ENCODE measurements at places on chromosomes 4 and X.

GRCh38 chr4:56787380-56787779 lies 34.1 kb downstream of the SPINK2 start:
- DNase-seq, result peak; percentile 18

- DNase-seq, result no peak
Observed at GRCh38 chrX:12903646-12904045, 2.8 kb upstream of the TLR8 start.

- peak; percentile 77 for DNase-seq
Observed at GRCh38 chrX:71128915-71129765, 10.7 kb downstream of the MED12 start.

DNA sequence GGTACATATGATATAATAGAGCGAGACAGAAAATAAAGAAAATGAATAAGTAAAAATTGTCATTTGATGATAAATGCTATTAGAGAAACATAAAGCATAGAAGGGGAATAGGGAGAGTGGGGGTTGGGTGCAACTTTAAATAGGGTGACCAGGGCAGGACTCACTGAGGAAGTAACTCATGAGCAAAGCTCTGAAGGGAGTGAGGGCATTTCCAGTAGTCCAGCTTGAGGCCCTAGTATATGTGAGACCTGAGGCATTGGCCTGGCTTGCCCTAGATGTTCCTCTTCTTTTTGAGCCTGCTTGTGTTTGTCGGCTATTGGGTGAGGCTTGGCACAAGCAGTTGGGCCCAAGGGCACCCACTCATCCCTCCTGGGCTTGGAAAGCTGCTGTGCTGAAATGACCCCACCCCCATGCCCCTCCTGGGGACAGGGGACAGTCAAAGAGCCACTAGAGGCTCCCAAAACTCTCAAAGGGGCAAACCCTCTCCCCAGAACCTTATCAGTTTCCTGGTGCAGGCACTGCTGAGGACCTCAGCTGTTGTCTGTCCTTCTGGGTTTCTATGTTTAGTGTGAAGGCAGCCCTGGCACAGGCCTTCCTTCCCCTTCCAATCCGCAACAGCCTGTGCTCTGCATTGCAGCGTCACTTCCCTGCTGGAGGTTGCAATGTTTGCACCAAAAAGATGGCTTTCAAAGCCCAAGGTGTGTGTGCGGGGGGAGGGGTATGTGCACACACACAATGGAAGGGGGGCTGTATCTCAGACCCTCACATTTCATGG lies 40.1 kb downstream of the APLN start:
- no peak for DNase-seq

- DNase-seq, result peak; percentile 66
Observed at GRCh38 chr4:127732623-127733328, 2.6 kb downstream of the SLC25A31 start.

DNA sequence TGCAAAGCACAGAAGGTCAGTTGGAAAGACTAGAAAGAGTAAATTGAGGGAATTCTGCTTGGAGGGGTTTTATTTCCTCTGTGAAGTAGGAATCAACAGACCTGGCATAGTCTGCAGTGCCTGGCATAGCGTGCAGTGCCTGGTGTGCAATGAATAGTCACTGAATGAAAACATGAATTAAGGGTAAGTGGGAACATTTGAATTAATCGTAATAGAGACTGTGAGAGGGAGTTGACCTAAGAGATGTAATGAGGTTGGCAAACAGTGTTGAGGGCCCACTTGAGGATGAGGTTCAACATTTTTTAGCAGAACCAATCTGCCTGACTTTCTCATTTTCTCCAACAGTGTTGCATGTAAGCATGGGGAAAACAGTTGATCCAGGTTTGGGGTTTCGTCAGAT lies 377.2 kb upstream of the FTHL17 start:
- no peak for DNase-seq

DNA sequence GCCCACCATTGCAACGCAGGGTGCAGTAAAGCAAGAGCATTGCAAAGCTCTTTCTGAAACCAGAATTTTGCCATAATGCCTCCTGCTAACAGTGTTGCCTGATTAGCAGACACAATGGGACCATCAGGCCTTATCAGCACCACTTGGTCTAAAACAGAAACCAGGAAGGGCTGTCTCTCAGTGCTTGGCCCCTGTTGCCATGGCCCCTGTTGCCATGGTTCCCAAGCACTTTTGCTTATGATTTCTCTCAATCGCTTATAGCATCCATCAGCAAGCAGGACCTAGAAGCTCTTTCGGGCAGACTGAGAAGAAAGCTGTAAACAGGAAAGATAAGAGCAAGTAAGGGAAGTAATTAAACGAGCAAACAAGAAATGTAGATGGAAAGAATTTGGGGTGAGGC lies 36.8 kb downstream of the RTL5 start:
- DNase-seq, result peak; percentile 85

- DNase-seq, result no peak
Observed at GRCh38 chr4:25110527-25111329, 49.5 kb downstream of the SEPSECS start.

- no peak for DNase-seq
Observed at GRCh38 chrX:150696331-150696730, 3.1 kb downstream of the MTMR1 start.

- DNase-seq, result no peak
Observed at GRCh38 chrX:108033890-108034289, 11.0 kb upstream of the VSIG1 start.

DNA sequence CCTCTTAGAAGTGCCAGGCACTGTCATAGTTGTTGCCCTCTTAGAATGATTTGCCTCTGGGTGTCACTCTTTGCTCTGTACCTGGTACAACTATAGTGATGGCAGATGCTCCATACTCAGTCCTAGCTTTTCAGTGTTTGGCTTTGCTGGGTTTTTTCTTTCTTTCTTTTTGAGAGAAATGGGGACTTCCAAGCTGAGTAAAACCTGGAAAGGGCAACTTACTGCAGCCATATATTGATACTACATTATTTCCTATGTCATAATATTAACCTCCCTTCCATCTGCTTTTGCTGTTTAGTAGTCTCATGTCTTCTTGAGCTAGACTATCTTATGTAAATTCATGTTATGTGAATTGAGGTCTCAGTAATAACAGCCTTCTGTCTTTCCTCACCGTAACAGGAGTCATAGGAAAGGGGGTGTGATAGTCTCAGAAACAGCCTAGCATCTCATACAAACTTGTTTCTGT lies 49.0 kb downstream of the NIPAL1 start:
- no peak for DNase-seq

DNA sequence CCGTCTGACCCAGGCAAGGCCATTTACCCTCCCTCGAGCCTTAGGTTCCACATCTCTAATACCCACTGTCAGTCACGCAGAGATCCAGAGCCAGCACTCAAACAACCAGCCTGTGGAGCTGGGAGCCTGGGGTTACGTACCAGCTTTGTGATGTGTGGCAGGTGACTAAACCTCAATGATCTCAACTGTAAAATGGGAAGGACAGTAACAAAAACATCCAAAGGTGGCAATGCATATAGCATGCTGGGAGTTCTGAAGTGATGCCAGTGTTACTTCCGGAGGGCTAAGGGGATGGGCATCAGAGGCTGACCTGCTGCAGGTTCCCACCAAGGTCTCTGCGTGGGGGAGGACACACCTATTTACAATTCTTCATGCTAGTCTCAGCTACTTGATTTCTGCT lies 6.0 kb downstream of the GRPEL1 start:
- no peak for DNase-seq

GRCh38 chr4:162046135-162046534 lies 117.7 kb downstream of the FSTL5 start:
- DNase-seq, result no peak

GRCh38 chr4:171947400-171947799 lies 134.2 kb downstream of the GALNTL6 start:
- no peak for DNase-seq

GRCh38 chrX:113892401-113892800 lies 691.5 kb upstream of the HTR2C start:
- no peak for DNase-seq

- no peak for DNase-seq
Observed at GRCh38 chrX:7111518-7111917, 36.0 kb upstream of the STS start.

DNA sequence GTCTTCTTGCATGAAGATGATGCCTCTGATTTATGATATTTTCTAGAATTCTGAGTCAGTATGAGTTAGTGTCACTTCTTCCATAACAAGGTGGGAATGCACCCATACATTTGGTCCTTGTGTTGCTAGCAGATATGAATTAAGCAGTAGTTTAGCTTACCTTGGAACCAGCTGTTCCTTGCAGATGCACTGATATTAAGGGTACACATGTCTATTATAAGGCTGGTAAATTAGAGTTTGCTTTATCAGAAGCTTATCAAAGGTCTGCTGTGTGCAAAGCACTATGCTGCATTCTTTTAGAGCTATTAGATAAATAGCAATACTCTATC lies 36.5 kb downstream of the AFF1 start:
- no peak for DNase-seq

GRCh38 chr4:47786958-47787370 lies 50.9 kb downstream of the CORIN start:
- no peak for DNase-seq

DNA sequence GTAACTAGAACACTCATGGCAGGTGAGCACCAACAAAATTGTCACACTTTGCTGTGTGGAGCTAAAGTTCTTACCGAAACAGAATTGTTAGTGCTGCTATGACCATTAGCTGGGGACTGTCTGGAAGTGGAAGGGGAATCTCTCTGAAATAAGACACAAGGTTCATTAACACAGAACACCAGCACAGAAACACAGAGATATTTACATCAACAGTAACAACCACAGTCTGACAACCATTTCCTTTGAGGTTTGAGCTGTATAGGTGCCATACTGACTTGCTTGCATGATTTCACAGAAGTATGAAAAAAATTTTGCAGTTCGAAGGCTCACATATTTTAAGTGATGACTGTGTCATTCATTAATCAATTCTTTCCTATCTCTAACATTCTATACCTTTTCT lies 109.8 kb downstream of the NYX start:
- no peak for DNase-seq

- no peak for DNase-seq
Observed at GRCh38 chr4:20251031-20251795, 492 bp upstream of the SLIT2 start.

DNA sequence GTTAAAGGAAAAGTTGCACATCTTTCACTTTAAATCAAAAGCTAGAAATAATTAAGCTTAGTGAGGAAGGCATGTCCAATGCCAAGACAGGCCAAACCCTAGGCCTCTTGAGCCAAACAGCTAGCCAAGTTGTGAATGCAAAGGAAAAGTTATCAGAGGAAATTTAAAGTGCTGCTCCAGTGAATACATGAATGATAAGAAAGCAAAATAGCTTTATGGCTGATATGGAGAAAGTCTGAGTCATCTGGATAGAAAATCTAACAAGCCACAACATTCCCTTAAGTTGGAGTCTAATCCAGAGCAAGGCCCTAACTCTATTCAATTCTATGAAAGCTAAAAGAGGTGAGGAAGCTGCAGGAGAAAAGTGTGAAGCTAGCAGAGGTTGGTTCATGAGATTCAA lies 23.8 kb downstream of the NPFFR2 start:
- no peak for DNase-seq

- DNase-seq, result no peak
Observed at GRCh38 chrX:88881536-88881935, 134.5 kb downstream of the CPXCR1 start.

GRCh38 chrX:109535578-109535977 lies 1.1 kb upstream of the NXT2 start:
- DNase-seq, result no peak

DNA sequence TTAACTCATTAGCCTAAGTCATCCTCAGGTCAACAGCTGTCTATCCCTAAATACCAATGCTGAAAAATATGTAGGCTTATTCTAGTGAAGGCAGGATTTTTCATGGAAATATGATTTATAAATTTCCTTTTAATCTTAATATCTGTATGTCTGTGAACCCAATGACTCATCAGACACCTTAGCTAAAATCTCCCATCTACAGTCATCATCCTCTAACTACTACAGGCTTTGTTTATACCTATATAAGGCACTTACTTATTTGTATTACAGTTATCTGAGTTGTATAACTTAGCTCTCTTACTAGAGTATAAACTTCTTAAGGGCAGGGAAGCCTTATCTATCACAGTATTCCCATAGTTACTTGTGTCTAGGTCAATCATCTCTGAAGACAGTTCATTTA lies 24.2 kb downstream of the AMMECR1 start:
- no peak for DNase-seq

- peak; percentile 63 for DNase-seq
Observed at GRCh38 chr4:164866817-164867490, 10.0 kb upstream of the APELA start.

- no peak for DNase-seq
Observed at GRCh38 chr4:133190098-133190497, 41.0 kb downstream of the PCDH10 start.

- no peak for DNase-seq
Observed at GRCh38 chr4:29805245-29805644, 914.9 kb upstream of the PCDH7 start.

- peak; percentile 88 for DNase-seq
Observed at GRCh38 chr4:10030972-10031667, 9.8 kb upstream of the SLC2A9 start.

DNA sequence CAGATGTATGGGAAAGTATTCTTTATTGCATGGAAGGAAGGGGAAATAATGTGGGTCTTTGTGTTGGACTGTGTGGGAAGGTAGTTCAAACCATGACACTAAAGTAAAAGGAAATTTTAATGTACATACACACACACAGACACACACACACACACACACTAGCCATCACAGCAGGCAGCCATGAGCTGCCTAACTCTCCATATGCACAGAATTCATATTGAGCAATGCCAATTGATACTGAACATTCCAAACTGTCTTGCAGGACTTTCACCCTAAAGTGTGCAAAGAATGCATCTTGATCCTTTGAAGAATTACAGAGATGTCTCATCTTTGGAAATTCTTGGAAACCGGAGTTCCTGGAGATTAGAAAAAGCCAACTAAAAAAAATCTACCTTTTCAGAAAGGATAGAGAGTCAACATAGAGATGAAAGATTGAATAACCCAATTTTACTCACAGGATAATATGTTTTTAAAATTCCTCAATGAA lies 120.6 kb upstream of the MBNL3 start:
- no peak for DNase-seq

- DNase-seq, result no peak
Observed at GRCh38 chr4:138567696-138568095, 325.5 kb upstream of the SLC7A11 start.

All from eye (tissue), 1 donor.